CD4-positive, alpha-beta T cell treated with Interleukin-10 for 1 hour (primary cell): ENCODE measurements at places on chromosomes 4 and X.
A peak's percentile ranks its signal among the peaks of the same experiment; 100 is the strongest.

GRCh38 chr4:148216321-148216720 is 225.9 kb downstream of the NR3C2 start:
- no peak for DNase-seq

GRCh38 chrX:94850811-94851210 is 1176.8 kb downstream of the FAM133A start:
- DNase-seq: no peak

GRCh38 chrX:74421740-74422352 is 553 bp downstream of the SLC16A2 start:
- no peak for DNase-seq

GRCh38 chr4:18398661-18399060 is 377.1 kb upstream of the LCORL start:
- no peak for DNase-seq

DNA sequence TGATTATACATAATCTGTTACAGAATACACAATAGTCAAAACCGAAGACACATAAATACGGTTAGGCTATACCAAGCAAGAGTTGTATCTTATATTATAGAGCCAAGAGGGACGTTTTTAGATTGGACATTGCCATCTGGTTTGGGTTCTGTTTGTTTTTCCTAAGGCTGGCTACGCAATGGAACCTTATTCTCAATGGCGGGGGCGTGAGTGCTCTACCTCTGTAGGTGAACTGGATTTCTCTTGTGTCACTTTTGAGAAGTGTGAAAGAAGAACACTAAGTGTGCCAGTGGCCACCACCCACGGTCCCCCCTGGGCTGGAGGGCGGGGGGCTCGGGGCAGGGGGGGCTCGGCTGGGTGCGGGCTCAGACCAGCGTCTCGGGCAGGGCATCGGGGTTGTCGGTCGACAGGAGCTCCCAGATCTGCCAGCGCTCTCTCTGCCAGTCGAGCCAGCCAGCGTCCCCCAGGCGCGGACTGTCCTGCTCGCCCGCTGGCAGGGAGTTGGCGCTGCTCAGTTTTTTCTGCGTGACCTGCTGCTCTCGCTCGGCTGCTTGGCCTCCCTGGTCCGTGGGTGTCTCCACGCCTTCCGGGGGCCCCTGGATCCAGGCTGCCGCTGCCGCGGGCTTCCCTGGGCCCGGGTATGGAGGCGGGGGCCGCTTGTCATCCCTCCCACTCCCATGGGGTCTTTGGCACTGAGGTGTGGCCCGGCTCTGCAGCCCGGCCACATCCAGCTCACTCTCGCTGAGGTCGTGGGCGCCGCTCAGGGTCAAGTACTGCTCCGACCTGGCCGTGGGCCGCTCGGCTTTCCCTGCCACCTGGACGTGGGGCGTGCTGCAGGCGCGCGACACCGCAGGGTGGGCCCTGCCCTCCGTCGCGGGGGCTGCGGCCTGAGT is 27.6 kb downstream of the HCCS start:
- DNase-seq: no peak

DNA sequence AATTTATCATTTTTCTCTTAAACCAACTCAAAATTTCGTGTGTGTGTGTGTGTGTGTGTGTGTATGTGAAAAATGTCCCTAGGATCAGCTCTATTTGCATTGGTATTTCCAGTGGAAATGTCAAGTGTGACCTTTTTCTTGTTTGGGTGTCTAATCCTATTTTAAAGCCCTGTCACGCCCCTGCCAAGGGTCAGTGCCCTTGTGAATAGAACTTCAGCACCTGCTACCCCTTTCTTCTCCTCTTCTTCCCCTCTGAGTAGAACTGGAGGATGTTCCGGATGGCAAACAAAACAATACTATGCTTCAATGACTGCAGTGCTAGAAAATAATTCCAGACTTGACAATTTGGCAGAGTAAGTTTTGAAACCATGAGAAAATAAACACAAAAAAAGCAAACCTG is 67.3 kb downstream of the SPRY1 start:
- no peak for DNase-seq

- DNase-seq: no peak
These were observed 62.8 kb upstream of the GRIA3 start for GRCh38 chrX:123121241-123121640.

GRCh38 chr4:56271131-56271530 is 116.2 kb downstream of the AASDH start:
- DNase-seq: no peak

DNA sequence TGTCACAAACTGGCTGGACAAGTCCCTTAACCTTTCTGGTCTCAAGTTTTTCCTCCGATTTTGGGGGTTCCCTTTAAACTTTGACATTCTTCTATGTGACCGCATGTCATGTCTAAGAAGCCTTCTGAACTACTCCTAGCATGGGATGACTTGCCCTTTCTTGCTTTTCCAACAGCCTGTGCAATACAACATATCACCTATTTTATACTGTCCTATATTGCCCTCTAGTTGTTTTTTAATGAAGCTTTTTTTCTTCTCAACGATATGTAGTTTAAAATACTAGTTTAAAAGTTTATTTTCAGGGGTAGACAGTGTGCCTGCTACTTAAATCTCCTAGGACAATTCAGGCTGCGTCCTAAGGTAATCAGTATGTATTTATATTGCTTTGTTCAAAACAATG is 1.0 kb upstream of the IGBP1 start:
- DNase-seq: no peak

DNA sequence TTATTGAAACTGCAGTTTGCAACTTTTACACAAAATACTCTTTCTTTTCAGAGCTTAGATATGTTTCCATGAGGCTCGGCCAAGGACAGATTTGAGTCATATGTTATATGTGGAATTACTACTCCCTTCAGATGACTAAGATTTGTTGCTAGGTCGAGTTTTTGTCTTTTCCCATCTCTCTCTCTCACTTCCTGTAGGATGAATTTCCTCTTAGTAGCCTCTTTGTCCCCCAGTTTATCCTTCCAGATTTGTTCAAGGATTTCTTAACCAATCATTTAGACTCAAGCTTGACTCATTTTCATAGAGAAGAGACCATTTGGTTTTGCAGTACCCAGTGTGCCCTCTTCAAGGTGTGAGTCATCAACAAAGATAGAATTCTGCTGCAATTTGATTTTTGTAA is 209.2 kb downstream of the GLUD2 start:
- DNase-seq: no peak

DNA sequence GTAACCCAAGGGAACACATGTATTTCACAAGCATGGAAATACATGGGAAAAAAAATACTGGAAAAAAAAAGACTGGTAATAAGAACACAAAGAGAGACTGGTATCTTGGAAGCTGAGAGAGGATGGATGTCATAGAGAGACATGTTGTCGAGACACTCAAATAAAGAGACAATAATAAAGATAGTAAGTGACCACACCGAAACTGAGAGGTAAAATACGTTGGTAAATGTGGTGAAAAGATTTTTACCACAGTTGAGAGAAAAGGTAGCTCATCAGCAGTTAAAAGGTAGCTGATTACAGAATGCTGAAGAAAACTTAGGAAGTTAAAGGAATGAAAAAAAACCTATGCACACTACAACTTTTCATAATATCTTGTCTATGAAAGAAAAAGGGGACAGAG is 81.1 kb downstream of the ARAP2 start:
- DNase-seq: no peak

GRCh38 chrX:57289089-57289488 is 2.6 kb downstream of the FAAH2 start:
- DNase-seq: no peak

GRCh38 chr4:141571362-141571761 is 65.0 kb upstream of the IL15 start:
- DNase-seq: no peak

GRCh38 chr4:125484912-125485311 is 170.2 kb downstream of the FAT4 start:
- no peak for DNase-seq

DNA sequence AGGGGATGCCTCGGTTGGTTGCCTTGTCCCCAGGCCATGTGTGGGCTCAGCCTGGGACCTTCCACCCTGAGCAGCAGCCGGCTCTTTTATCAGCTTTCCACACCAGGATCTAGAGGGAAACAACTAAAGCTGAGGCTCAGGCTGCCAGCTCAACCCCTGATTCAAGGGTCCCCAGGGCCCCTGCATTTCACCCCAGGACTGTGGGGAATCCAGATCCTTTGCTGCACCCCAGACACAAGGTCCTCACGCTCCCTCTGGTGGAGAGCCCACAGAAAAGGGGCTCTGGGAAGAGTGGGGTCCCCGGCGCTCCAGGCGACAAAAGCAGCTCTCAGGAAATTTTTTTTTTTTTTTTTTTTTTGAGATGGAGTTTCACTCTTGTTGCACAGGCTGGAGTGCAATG is 64.3 kb downstream of the ZFYVE28 start:
- DNase-seq: peak; percentile 37

- no peak for DNase-seq
These were observed 7.1 kb downstream of the SLC25A31 start for GRCh38 chr4:127737295-127737694.

DNA sequence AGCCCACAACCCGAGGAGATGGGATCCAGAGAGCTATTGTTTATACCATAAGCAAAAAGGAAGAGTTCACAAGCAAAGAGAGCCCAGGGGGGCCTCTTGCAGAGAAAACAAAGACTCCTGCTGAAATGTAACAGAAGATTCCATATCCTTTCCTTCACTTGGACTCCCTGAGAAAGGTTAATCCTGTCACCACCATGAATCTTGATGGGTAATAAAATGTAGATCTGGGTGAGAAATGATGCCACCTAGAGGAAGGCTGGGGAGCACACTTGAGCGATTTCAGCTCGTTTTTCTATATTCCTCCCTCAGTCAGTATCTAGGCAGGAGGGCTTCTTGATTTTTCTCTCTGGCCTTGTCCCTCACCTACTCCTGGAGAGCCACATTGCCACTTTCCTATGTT is 10.2 kb upstream of the KCNE5 start:
- peak; percentile 1 for DNase-seq

GRCh38 chrX:129724754-129725153 is 14.0 kb upstream of the XPNPEP2 start:
- DNase-seq: no peak
